Vagina (tissue), 2 donors: ENCODE measurements at places on chromosomes 16 and 17.

- no peak for DNase-seq
Observed at GRCh38 chr17:18129041-18129502, 20.5 kb downstream of the MYO15A start.

DNA sequence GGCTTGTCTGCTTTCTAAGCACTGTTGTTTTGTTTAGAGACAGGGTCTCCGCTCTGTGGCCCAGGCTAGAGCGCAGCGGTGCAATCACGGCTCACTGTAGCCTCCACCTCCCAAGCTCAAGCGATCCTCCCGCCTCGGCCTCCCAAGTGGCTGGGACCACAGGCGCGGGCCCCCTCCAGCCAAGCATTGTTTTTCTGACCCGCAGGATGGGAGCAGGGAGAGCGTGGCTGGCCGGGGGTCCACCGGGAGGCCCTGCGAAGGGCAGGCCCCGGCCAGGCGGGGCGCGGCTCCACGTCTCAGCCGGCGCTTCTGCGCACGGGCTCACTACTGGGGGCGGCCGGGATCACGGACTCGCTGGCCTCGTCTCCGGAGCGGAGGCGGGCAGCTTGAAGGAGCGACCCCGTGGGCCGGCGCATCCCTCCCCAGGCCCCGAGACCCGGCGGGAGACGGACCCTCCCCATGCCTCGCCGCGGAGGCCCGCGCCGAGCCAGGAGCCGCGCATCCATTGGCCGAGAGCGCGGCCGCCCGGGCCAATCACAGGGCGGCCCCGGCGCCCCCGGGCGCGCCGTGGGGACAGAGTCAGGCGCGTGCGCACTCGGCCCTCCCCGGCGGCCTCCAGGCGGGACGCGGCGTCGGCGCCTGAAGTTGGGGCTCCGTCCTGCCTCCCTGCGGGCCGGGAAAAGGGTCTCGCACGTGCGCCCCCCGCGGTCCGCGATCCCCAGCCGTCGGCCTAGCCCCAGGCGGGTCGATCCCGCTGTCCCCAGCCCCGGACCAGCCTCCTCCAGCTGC lies 24.9 kb downstream of the ACTG1 start:
- no peak for DNase-seq

DNA sequence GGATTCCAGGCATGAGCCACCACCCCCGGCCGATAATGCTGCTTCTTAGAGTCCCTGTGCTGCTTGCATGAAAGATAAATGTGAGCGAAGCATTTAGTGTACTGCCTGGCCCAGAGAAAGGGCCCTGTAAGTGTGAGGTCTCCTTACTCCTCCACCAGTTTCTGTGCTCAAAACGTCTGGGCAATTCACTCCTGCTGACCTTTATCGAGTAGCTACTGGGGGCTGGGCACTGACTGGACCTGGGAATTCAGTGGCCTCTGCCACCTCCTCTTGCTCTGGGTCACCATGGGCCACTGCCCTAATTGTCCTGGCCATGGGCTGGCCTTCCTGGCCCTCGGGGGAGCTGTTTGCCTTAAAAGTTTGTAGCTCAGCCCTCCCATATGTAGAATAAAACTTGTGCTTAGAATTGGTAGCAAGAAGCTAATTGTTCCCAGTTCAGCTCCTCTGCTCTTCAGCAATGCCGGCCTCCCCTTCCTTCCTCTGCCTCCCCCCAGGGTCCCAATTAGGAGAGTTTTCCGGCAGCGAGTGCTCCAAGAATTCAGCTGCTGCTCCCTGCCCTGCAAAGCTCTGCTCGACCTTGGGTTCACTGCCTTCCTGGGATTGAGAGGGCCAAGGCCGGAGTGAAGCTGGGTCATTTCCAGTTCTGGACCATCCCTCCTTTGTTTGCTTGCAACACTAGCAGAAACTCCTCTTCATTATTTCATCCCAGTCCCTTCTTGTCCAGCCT lies 98.9 kb upstream of the CDC42EP4 start:
- DNase-seq = no peak

DNA sequence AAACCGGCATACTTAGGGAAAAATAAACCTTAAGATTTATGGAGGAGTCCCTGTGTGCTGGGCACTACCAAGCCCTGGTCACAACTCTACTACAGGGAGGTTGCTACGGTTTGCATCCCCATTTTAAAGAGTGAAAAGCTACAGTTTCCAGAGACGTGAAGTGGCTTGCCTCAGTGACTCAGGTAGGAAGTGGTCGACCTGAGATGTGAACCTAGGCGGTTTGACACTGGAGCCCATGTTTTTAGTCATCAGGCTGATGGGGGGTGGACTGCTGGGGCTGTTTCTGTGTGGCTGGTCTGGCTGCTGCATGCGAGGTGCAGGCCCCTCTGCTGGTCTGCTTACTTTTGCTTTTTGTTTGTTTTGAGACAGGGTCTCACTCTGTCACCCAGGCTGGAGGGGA lies 6.6 kb downstream of the COX6A2 start:
- no peak for DNase-seq

GRCh38 chr16:1673424-1674151 lies 4.5 kb upstream of the JPT2 start:
- DNase-seq = no peak

DNA sequence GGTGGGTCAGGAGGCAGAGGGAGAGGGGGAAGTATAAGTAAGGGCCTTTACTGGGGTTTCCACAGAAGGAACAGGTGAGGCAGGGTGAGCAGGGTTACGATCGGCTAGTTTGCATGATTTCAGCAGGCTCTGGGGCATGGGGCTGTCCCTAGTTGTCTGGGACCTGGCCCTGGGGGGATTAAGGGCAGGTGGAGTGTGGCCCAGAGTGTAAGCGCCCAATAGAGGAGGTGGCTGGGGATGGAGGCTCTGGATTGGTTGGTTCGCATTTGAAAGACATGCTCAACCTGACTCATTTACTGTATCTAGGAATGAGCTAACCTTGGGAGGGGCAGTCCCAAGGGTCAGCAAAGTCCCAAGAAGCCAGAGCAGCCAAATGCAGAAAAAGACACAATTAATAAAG lies 230.3 kb downstream of the MAP2K4 start:
- no peak for DNase-seq

DNA sequence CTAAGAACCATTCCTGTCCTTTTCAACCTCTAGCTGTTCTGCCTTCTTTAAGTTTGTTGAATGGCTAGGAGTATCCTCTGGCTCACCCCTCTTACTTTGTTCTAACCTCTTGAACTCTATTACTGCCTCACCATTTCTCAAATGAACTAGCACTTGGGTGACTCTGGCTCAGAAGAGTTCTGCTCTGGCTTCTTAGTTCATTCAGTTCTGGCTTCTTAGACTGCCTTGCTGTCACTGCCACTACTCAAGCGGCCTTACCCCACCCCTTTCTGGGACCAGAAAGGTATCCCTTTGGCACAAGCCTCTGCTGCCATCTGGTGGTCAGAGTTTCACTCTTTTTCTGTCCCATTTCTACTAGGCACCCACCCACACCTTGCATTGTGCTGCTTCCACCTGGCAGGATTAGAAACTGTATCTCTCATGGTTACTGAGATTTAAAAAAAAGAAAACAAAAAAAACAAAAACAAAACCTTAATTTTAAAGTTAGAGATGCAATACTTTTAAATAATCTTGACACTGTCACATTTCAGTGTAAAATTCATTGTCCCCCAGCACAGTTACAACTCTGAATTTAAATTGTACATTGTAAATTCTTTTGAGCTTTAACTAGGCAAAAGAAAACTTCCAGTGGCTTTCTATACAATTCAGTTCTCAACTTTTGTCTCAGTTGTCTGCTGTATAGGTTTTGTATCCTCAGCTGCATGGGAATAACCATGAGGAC lies 6.9 kb upstream of the ABCA10 start:
- no peak for DNase-seq

DNA sequence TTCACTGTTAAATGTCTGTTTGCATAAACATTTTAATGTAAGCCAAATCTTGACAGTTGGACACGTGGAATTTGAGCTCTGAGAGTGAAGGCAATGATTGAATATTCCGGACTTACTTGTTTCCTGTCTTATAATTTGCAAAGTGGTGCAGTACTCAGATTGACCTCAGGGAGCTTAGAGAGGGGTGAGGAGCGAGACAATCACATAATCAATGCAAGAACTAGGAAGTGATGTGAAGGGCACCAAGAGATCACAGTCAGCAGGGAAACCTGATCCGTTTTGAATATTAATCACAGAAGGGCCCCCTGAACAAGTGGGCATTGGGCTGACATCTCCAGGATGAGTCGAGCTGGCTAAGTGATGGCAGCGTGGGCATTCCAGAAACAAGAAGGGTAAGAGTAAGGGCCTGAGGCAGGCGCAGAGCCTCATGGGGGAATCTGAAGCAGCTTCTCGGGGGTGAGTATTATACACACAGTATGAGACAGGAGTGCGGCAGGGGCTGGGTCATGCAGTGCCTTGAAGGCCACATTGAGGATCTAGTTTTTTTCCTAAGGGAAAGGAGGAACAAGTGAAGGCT lies 26.1 kb downstream of the TEX2 start:
- DNase-seq = no peak

GRCh38 chr17:2511138-2511461 lies 588 bp downstream of the METTL16 start:
- DNase-seq = no peak

DNA sequence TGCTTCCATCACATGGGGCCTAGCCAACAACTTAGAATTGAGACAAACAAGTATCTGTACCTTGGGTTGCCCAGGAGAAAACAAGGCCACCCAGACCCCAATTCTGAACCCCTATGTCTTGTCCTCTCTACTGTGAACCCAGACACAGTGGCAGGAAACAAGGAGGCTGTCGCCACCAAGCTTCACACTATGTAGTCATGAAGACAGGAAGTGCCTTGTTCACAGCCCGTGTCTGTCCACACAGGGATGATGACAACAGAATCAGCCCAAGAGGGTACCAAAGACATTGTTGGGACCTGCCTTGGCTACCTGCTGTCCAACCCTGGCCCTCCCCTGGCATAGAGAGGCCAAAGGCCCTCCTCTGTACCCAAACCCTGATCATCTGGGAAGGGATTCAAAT lies 84.8 kb downstream of the CDYL2 start:
- no peak for DNase-seq

GRCh38 chr16:17744921-17745572 lies 274.3 kb upstream of the XYLT1 start:
- DNase-seq = no peak

- DNase-seq = no peak
Observed at GRCh38 chr17:21001813-21002221, 41.0 kb downstream of the USP22 start.

DNA sequence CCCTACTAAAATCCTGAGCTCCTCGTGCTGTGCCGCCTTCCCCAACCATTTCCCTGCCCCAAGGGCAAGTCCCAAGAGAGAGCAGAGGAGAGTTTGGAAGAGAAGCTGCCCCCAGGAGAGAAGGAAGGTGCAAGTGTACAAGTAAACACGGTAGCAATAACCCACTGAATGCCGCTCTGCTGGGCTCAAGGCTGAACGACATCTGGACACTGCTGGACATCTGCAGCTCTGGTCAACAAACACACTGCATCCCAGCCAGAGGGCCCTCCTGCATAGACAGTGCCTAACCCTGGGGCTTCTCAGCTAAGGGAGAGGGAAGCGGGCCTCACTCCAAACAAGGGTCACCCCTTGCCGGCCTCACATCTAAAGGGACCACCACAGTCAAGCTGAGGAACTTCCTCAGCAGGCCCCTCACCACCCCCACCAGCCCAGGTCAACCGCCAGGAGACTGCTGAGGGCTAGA lies 12.7 kb downstream of the JUP start:
- no peak for DNase-seq

DNA sequence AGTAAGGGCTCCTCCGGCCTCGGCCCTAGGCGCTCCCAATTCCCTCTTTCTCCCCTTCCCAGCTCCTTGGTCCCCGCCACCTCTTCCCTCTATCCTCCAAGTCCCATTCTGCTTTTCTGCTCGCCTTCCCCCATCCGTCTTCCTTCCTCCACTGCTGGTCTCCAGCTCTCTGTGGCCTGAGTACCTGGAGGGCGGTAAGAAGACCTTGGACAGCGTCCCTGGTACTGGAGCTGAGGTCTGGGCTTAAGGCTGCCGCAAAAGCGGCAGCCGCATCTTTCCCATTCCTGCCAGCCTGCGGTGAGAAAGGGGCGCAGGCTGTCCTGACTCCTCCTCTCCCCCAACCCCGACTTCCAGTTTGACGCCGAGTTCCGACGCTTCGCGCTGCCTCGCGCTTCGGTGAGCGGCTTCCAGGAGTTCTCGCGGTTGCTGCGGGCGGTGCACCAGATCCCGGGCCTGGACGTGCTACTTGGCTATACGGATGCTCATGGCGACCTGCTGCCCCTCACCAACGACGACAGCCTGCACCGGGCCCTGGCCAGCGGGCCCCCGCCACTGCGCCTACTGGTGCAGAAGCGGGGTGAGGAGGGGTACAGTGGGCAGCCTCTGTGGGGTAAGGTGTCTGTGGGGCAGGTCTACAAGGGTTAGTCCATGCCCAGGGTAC lies 471 bp downstream of the PARD6A start:
- DNase-seq = no peak

DNA sequence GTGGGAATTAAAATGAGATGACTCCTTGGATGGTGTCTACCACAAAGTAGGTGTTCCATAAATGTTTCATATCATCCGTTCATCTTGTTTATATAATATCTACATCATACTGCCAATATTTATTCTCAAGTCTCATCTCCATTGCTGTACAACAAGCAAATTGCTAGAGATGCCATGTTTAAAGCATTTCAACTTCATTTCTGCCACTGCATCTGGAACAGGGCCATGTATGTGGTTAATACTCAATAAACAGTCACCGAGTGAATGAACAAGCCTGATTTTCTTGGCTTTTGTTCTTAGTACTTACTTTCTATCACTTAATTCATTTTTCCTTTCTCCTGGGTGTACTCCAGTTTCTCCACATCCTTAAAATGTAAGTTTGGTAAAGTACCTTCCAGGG lies 107.6 kb downstream of the KCNJ2 start:
- no peak for DNase-seq

- DNase-seq = no peak
Observed at GRCh38 chr16:74146643-74147042, 150.0 kb upstream of the PSMD7 start.

GRCh38 chr16:55367301-55367811 lies 43.4 kb downstream of the IRX6 start:
- DNase-seq = no peak

- DNase-seq = no peak
Observed at GRCh38 chr17:330993-331701, 21.5 kb downstream of the RPH3AL start.

DNA sequence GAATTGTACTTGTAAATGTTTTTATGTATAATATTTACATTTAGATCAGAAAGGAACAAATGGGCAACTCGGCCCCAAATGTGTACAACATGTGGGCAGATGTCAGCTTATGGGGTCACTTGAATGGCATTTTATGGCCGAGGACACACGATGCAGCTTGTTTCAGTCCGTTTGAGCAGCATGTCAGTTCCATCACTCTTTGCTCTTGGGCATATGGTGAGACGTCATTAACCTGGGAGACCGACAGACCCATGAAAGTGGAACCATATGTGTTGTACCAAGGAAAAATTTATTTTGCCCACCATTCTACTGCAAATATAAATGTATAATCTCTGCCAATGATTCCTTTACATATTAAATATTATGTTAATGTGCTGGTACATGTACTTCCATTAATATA lies 561.9 kb upstream of the SOX9 start:
- DNase-seq = no peak

DNA sequence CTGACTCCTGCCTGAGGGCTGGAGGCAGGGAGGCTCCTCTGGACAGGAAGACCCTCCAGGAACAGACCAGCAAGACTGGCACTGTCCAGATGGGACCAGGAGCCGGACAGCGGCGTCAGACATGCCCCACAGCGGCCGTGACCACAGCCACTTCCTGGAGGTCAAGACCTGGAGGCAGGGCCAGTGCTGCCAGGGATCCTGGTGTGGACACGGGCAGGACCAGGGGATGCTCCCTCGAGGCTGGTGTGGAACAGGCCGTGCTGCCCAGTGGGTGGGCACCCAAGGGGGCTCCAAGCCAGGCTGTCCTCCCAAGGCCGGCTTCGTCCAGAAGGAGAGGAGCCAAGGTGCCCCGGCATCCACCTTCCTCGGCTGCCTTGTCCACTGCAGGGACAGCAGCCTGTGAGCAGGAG lies 4.5 kb upstream of the CCDC57 start:
- DNase-seq = no peak
